ENCODE measurements at places on chromosomes 4 and X.

GRCh38 chrX:109299091-109299490 is 182.8 kb downstream of the GUCY2F start:
- DNase-seq, result no peak

- DNase-seq, result no peak
Observed at GRCh38 chrX:24260842-24261550, 52.9 kb downstream of the SUPT20HL2 start.

- DNase-seq, result no peak
Observed at GRCh38 chr4:132227151-132227856, 921.8 kb upstream of the PCDH10 start.

- DNase-seq, result no peak
Observed at GRCh38 chr4:109185548-109185947, 116.9 kb downstream of the COL25A1 start.

GRCh38 chrX:31237189-31237588 is 165.3 kb upstream of the FTHL17 start:
- DNase-seq, result no peak

GRCh38 chr4:135934026-135934425 is 1598.3 kb downstream of the PCDH18 start:
- DNase-seq, result no peak

GRCh38 chr4:97235521-97235920 is 907.8 kb downstream of the STPG2 start:
- no peak for DNase-seq

GRCh38 chr4:111388561-111388960 is 756.7 kb upstream of the FAM241A start:
- DNase-seq, result no peak
